ENCODE measurements at places on chromosomes 3 and 15.

- no peak for DNase-seq
Observed at GRCh38 chr15:80003171-80003570, 32.2 kb upstream of the BCL2A1 start.

DNA sequence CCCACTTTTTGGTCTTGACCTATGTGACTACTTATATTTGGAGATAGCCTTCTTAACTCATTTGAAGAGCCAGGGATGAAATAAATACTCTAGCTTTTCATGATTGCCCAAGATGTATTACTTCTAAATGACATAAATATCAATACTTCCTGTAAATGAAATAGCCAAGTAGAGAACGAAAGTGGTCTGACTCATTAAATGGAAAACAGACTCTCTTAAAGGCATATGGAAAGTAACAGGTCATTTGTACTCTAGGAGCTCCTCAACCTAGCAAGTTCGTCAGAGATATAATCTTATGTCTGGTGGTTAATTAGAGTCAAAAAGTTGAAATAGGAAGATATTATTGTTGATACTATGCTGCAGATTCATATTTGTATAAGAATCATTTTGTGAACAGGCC lies 1105.4 kb downstream of the TUSC7 start:
- no peak for DNase-seq

GRCh38 chr3:178270838-178271237 lies 265.4 kb upstream of the KCNMB2 start:
- no peak for DNase-seq

GRCh38 chr15:26132811-26133210 lies 269.7 kb upstream of the ATP10A start:
- DNase-seq: no peak

- no peak for DNase-seq
Observed at GRCh38 chr15:93417156-93417555, 328.1 kb upstream of the RGMA start.

Measured in NCI-H774 (cell line).